NCI-H69 (cell line): ENCODE measurements at places on chromosomes 5 and 9.

DNA sequence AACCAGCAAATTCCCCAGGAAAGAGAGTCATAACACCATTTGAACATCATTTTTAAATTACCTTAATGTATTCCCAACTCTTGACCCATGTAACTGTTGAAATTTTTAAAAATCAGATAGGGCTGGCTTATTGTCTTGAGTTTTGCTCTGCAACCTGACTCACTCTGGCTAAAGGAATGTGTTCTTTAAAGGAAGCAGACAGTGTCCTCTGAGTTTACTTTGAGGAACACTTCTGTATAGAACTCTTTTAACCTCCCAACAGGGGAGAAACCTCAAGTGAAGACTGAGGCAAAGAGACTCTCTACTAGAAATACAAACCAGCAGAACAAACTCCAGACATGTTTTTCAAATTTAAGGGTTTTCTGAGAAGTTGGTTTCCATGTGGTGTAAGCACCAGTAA lies 248.9 kb downstream of the CWC27 start:
- DNase-seq = no peak

DNA sequence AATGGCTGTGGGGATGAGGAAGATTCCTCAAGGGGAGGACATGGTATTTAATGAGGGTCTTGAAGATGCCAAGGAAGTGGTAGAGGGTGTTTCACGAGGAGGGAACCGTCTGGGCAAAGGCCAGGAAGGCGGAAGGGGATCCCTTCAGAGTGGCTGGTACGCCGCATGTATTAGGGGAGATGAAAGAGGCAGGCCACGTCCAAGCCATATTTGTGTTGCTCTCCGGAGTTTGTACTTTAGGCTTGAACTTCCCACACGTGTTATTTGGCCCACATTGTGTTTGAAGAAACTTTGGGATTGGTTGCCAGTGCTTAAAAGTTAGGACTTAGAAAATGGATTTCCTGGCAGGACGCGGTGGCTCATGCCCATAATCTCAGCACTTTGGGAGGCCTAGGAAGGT lies 1.2 kb downstream of the FXN start:
- no peak for DNase-seq

DNA sequence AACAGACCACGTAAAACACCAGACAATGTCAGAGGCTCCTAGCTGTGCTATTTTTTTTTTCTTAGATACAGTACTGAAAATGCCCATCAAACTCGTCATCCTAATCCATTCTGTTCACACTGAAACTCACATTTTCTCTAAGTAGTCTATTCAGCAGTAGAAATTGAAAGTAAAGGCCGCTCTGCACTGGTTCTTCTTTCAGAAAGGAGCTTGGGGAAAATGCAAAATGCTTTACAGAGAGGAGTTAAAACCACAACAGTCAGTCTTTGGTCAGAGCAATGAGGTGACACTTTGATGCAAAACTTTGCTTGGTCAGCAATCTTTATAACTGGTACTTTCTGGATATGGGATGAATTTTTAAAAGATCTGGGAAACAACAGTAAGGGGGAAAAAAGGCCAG lies 43.8 kb upstream of the SUSD1 start:
- DNase-seq = no peak

GRCh38 chr5:62017092-62017491 lies 288.9 kb upstream of the KIF2A start:
- no peak for DNase-seq

GRCh38 chr5:96829297-96829696 lies 21.6 kb upstream of the ERAP1 start:
- DNase-seq = no peak

DNA sequence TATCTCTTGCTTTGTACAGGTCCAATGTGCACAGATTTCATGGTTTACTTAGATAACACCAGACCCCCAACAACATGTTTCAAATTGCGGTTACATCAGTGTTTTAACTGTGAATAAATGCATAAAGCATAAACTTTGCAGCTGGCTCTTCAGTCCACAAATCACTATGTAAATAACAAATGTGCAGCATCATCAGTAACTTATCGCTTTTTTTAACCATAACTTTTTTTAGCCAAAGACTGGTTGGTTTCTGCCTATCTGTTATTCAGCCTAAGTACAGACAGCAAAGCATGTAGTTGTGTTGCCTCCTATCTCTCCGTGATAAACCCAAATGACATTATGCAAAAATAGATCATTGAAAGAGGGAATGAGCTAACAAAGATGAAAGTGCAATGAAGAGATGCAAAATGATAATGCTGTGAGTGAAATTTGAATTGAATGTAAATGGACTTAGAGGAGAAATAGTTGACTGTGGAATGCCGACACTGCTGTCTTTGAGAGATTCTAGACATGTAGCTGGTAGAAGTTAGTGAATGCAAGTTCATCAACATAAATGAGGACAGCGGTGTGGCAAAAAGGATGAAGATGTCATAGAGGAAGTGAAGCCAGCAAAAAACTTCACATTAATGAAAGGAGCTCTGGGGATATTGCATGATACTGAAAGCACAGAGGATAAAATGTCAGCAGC lies 108.8 kb downstream of the PDE8B start:
- DNase-seq = no peak

GRCh38 chr5:151139646-151140045 lies 17.9 kb downstream of the ANXA6 start:
- no peak for DNase-seq
